Lower leg skin (tissue), 4 donors: ENCODE measurements at places on chromosomes 6 and 20.

DNA sequence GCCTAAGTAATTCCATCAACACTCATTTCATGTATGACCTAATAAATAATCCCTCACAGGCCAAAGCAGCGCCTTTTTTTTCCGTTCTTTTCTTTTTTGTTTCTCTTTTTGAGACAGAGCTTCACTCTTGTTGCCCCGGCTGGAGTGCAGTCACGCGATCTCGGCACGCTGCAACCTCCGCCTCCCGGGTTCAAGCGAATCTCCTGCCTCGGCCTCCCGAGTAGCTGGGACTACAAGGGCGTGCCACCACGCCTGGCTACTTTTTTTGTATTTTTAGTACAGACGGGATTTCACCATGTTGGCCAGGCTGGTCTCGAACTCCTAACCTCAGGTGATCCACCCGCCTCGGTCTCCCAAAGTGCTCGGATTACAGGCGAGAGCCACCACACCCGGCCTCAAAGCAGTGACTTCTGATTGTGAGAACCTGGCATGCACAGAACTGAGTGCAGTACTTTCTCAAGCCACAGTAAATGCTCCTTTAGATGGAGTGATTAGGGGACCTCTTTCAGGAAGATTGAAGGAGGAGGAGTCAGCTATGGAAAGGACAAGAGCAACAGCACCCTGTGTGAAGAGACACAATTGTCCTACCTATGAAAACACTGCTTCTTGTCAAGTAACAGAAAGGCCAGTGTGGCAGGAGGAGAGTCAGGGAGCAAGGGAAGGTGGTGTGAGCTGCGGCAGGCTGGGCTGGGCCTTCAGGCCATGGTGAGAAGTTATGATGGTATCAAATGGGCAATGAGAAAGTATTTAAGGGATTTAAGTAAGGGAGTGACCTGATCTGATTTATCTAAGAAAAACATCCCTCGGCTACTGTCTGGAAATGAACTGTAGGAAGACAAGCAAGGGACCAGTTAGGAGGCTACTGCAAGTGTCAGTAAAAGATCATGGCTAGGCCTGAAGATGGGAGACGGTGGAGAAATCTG, 1.7 kb upstream of the SCAF8 start:
- DNase-seq, result no peak

GRCh38 chr6:158662954-158663624, 13.2 kb downstream of the SYTL3 start:
- no peak for DNase-seq

DNA sequence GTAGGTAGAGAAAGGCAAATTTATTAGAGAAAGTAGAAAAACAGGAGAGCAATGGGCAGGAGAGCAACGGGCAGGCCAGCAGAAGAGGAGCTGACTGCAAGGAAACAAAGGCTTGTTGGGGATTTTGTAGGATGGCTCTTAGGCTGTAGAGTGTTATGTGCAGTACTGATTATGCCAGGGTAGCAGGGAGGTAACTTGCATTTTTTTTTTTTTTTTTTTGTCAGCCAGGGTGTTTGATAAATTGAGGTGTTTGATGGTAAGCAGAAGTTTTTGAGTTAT, 36.2 kb upstream of the IER3 start:
- no peak for DNase-seq

- DNase-seq, result no peak
Measured at GRCh38 chr6:139766796-139767195, 392.3 kb upstream of the CITED2 start.

DNA sequence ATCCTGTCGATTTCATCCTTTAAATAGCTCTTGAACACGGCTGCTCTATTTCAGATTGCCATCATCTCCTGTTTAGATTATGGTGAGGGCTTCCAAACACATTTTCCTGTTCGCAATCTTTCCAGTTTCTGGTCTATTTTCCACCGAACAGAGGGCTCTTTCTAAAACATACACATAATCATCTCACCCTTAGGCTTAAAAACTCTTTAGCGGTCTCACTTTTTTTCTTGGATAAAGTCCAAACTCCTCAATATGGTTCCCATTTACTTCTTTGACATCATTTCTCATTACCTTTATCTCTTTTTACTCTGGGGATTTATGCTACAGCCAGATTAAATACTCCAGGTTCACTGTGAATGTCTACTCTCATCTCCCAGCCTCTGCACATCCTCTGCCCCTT, 103.4 kb upstream of the STMND1 start:
- DNase-seq, result no peak

- no peak for DNase-seq
Measured at GRCh38 chr20:3032624-3033023, 10.8 kb upstream of the GNRH2 start.

- peak; percentile 29 for DNase-seq
Measured at GRCh38 chr20:2305946-2306345, 10.1 kb downstream of the TGM3 start.

GRCh38 chr6:100464903-100465700, at the start of gene SIM1:
TSS of gene SIM1 (minus strand) at chr6:100464921. CDS start at chr6:100463468, 1,453 bp downstream.
- peak; percentile 80 for DNase-seq

DNA sequence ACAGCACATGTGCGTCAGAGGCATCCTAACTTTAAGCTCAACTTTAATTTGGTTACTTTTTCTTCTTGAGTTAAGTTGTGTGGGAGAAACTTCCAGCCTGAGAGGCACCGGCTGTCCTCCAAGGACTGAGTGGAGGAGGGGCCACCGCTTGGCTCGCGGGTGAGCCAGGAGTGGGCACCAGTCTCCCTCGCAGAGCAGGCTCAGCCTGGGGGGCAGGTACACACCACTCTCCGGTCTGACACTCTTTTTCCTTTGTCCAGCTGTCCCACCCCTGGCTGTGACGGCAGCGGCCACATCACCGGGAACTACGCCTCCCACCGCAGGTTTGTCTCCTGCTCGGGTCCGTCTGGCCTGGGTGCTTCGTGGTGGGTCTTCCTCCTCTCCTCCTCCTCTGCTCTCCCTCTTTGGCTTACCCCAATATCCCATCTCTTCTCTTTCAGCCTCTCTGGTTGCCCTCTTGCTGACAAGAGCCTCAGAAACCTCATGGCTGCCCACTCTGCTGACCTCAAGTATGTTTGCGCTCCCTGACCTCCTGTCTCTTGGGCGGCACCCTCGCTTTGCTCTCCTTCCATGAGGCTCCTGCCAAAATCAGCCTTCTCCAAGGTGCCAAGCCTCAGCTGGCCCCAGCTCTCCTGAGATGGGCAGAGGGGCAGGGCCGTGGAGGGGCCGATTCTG, 32.6 kb upstream of the PCMTD2 start:
- no peak for DNase-seq

- DNase-seq, result no peak
Measured at GRCh38 chr6:63441266-63441956, 121.6 kb upstream of the LGSN start.

DNA sequence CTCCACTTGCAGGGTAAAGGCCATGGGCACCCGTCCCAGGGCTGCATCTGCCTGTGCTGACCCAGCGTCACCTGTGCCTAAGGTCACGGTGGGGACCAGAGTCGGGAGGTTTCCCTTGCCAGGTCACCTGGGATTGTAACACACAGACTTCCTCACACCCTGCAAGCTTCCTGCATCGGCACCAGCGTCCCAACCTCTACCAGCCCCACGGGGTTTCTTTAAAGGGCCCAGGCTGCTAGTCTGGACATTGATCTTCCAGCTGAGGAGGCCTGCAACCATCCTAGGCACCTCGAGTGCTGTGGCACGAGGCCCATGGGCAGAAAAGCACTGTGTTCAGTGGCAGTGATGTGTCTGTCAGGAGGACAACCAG, 12.6 kb downstream of the ACSS1 start:
- DNase-seq, result no peak

- DNase-seq, result peak; percentile 32
Measured at GRCh38 chr20:58651946-58652605, 993 bp downstream of the STX16 start.

DNA sequence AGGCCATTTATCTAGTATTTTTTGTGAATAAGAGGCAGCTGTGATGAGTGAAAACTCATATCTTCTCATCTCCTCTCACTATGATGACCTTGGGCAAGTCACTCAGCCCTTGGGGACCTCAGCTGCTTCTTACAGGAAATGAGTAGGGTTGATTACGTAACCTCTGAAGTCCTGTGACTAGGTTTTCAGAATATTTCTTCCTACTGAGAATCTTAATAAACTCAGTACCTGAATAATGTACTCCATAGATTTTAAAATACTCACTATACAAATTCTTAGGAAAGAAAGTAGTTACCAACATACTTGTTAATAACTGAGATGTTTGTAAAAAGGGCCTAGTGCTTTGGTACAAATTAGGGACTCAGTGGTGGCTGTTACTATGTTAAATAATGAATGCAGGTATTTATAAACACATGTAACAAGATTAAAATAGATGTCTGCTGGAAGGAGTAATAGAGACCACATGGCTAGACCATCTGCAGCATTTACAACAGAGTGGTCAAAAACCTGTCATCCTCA, 60.9 kb downstream of the RPRD1B start:
- no peak for DNase-seq

- no peak for DNase-seq
Measured at GRCh38 chr20:711576-711975, 36.0 kb upstream of the SCRT2 start.

DNA sequence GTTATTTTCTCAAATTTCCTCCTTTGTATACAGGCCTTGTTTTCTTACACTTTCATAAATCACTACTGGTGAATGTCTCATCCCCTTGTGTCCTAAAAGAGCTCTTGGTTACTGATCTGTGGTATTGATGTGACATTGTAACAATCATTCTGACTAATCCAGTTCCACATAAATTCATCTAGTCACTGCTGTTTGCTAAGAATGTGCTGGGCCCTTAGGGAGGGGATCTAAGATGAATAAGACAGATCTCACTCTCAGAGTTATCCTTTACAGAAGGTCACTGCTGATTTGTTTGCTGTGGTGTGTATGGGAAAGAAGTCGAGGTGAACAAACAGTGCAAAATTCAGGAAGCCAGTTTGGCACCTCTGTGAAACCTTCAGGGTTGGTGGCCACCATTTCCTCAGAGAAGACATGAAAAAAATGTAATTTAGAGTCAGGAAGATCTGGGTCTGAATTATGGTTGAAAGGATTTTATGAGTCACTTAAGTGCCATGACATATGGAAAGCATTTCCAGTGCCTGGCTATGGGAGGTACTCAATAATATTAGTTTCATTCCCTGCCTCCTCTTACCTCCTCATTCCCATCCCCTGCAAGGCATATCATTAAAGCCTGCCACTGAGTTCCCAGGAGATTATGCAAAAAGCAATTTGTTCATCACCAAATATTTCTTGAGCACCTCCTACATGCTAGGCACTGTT, 121.8 kb downstream of the COL9A1 start:
- DNase-seq, result no peak

GRCh38 chr20:58575776-58576602, 60.8 kb upstream of the APCDD1L start:
- no peak for DNase-seq

- DNase-seq, result no peak
Measured at GRCh38 chr20:57407541-57407956, 16.4 kb downstream of the RBM38 start.

- no peak for DNase-seq
Measured at GRCh38 chr6:8674126-8674525, 238.8 kb upstream of the SLC35B3 start.

DNA sequence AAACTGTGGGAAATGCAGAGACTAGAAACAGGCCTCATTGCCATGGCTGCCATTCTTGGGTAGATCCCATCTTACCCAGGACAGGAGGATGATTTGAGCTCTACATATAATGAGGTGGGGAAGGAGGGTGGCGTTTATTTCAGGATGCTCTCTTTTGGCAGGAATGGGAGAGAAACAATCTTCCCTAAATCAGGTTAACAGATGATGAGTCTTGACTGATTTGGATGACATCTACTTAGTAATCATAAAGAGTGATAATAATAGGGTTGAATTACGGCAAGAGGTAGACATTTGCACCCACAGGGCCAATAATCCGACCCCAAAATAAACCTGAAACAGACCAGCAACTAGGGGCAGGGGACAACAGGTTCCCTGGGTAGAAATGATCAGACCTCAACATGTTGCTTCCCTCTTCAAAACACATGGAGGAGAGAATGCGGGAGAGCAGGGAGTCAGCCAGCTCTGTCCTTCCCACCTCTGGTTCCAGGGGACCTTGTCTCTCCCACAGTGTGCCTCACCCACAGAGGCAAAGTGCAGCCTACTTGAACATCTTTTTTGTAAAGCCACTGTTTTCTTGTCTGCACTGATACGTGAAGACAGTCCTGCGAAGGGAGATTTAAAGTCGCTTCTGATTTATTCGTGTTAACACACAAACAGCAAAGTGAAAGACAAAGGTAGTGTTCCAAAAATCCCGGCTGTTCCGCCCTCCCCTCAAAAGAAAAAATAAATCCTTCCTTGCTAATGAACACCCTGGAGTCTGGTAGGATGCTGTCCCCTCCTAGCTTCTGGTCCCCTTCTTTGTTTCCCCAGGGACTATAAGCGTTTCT, 3.9 kb downstream of the FOXQ1 start:
- DNase-seq, result no peak

GRCh38 chr6:117870486-117871242, 36.4 kb upstream of the SLC35F1 start:
- DNase-seq, result no peak

- DNase-seq, result no peak
Measured at GRCh38 chr20:58271606-58272351, 37.7 kb upstream of the RAB22A start.

- DNase-seq, result peak; percentile 51
Measured at GRCh38 chr6:7787137-7787608, 61.3 kb downstream of the BMP6 start.

DNA sequence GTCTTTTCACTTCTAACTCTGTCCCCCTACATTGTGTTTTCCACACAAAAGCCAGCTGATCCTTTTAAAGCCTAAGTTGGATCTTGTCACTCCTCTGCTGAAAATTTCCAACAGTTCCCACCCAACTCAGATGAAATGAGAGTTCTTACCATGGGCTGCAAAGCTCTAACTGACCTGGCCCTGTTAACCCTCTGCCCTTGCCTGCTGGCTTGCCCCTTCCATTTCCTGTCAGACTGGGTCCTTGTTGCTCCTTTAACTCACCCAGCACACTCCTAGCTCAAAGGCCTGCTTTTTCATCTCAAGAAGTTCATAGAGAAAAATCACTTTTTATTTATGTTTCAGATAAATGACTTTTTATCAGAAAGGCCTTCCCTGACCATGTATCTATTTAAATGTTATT, 66.5 kb upstream of the HEY2 start:
- no peak for DNase-seq

GRCh38 chr6:127376685-127377084, 33.3 kb upstream of the ECHDC1 start:
- no peak for DNase-seq

- no peak for DNase-seq
Measured at GRCh38 chr20:52497731-52498130, 306.2 kb upstream of the ZFP64 start.

- no peak for DNase-seq
Measured at GRCh38 chr6:27260836-27261375, 13.4 kb downstream of the PRSS16 start.

DNA sequence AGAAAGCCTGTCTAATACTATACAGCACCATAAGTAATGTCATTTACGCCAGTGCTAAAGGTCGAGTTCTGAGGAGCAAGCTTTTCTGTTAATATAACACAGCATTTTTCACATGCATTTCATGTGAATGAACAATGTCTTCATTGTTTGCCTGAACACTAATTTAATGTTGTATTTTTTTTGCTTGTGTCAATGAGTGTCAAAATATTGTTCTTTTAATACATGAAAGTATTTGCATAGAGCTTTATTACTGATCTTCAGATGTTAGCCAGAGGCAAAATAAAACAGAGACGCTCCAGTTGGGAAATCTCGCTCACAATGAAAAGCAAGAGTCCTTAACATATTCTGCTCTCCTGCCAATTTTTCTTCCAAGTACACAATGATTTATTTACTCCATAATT, 151.8 kb downstream of the FOXC1 start:
- DNase-seq, result no peak
